Glomerular endothelial cell (primary cell): ENCODE measurements at places on chromosomes 12 and 14. TPM values are rescaled to one million over a fixed set of nuclear protein-coding genes. Genes with fewer than 3 reads are reported as not detected.

DNA sequence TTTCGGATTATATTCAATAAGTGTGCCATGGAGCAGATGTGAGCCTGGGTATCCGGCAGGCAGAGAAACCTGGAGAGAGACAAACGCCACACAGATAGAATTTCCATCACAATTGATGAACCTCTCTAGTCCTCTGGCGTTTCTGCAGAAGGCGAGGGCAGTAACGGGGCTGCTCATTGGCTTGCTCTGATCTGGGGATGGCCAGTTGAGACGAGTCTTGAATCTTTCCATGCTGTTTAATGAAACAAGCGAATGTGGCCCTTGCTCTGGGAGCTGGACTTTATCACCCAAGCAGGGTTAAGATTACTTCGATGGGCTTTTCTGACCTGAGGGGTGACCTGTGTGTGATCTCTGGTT, 42.4 kb upstream of the CLMN start:
- DNase-seq: no peak

DNA sequence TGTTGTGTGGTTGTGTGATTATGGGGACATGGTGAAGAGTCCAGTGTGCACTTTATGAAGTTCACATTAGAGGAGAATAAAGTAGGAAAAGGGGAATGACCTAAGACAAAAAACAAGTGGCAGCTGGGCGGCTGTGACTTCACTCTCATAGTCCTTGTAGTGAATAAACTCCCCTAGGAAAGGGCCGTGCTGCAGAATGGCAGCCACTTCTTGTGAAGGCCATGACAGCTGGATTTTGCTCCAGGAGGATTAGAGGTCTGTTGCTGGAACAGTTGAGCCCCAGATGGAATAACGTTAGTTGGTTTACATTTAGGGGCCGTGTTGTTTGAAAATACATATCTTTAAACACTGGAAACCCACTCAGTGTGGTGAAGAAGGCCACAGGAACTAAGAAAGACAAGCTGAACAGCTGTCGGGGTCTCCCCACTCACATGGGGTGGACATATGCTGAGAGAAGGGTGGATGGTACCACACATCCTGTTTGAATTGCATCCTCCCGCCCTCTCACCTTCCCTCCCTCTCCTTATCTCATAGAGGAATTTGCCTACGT, 276.9 kb downstream of the CACNA1C start:
- DNase-seq: no peak

- no peak for DNase-seq
Observed at GRCh38 chr14:61927520-61927919, 165.3 kb downstream of the SNAPC1 start.

- no peak for DNase-seq
Observed at GRCh38 chr14:55562135-55562534, 17.9 kb upstream of the KTN1 start.

- DNase-seq: no peak
Observed at GRCh38 chr12:103884316-103884715, 43.3 kb upstream of the NT5DC3 start.

DNA sequence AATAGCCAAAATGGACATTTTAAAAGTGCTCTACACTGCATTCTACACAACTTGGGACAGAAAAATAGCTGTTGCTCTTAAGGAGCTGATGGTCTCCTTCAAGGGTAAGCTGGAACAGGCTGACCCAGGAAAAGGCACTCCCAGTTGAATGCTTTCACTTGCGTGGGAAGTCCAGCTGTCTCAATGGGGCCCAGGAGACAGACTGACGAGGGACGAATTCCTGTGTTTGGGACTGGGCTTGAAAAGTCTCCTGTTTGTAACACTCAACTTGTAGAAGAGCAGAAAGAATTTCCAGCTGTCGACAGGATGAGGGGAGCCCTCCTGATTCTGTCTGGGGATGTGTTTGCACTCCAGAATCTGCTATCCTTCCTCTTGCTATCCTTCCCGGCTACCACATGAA, 180.8 kb downstream of the ZFP36L1 start:
- DNase-seq: no peak

GRCh38 chr12:52795694-52796428, at the start of gene KRT3:
Gene KRT3, minus strand, starts transcription at chr12:52796117. Its CDS starts 75 bp downstream, at chr12:52796042.
- DNase-seq: no peak

Gene C12orf60
- total RNA-seq: 0.24 and 2.1 TPM in 2 replicates

DNA sequence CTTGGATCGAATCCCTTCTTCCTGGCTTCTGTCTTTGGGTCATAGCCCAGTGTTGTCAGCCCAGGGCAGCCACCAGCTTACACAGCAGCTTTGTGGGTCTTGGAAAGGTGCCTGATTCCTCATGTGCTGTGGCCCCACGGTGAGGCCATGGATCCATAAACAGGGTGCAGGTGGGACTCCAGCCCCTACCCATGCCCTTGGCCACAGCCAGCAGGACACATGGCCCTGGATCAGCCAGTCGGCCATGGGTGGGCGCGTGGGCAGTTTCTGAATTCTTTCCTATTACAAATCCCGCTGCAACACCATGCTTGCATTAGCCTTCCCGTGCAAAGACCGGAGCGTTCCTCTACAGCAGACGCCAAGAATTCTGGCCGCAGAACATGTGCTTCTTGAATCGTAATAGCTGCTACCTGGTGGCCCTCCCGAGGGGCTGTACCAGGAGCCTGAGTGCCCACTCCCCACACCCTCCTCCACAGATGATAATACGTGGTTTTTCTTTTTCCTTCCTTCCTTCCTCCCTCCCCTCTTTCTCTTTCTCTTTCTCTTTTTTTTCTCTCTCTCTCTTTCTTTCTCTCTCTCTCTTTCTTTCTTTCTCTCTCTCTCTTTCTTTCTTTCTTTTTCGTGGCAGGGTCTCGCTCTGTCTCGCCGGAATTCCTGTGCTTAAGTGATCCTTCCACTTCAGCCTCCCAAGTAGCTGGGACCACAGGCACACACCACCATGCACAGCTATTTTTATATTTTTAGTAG, 2.9 kb upstream of the MMP17 start:
- DNase-seq: no peak

DNA sequence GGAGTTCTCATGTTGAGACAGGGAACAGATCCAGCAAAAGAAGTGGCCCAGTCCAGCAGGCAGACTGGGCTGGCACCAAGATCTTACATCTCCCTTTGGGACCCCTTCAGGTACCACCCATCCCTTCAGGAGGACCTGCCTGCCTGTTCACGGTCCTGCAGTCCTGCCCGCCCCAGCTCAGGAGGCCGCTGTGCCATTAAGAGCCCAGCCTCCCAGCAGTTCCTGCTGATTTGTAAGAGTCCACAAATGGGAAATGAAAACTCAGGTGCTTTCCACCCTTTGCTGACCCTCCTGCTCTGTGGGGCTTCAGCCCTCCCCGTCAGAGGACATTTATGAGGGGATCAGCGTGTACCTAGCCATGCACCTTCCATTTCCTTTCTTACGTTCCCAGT, 39.5 kb downstream of the C14orf132 start:
- DNase-seq: no peak

DNA sequence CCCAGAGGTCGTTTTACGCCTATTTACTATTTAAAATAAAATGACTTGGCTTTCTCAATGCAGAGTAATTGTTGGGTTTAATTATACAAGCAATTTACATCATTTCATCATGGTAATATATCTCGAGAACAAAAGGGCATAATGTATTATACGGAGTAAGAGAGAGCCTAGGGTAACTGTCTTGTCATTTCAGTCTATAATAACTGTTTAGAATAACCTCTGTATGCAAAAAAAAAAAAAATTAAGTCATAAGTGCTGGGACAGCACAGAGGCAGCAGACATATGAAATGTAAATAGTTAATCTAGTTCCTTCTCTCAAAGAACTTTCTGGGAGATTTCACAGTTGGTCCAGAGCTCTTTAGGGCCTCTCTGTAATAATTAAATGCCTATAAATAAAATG, 284.9 kb downstream of the TMTC2 start:
- DNase-seq: no peak

- no peak for DNase-seq
Observed at GRCh38 chr12:8847435-8847834, 25.0 kb downstream of the A2ML1 start.

DNA sequence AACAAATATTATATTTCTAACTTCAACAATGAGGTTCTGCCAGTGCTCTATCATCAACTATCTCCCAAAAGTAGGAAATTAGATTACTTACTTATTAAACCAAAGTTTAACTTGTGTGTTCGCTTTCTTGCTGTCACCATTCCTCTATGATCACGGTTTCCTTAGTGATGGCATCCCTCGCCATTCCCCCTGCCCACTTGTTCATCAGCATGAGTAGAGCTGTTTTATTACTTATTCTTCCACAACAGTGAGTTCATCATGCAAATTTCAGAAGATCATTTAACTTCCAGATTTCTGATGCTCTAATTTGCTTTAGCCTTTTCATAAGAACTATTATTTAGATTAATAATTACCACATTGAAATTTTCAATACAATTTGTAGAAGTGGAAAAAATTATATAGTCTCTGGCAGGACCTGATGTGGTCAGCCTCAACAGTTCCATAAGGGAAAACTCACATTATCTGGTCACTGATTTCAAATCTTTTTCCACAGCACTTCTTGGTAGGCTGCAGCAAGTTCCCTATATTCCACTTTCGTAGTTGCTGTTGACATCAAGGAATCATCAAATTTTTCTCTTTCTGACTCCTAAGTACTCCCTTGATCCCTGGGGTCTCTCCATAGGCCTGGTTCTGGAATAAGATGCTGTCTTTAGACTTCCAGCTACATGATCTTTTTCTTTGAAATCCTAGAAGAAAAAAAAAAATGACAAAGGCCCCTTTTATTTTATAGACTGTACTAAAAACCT, 174.6 kb downstream of the RASSF9 start:
- no peak for DNase-seq

Gene OASL
- 0.39 and 2.4 TPM in 2 replicates for total RNA-seq
